ENCODE measurements at places on chromosomes 2 and 18.
A peak's percentile ranks its signal among the peaks of the same experiment; 100 is the strongest.

DNA sequence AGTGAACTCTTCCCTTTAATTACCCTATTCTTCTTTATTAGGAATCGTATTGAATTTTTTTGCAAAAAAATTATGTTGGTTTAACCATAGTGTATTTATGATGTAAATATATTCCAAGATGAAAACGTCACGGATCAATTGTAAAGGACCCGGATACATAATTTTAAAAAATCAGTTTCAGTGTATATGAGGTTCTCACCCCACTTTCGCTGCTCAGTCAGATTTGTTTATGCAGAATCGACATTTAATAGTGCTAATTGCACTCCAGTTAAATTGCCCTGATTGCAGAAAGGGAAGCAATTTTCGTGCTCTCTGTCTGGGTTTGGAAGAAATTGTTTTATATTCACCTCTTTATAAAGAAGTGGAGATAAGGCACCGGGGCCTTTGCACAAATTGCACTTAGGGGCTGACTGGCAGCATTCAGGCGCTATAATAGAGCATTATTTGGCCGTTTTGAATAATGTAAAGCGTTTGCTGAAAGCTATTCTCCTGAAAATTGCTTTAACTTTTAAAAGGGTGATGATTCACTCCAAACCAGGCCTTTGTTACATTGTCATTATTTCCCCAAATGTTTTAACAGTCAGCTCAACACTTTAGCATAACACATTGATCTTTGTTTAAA is 3.0 kb upstream of the SP9 start:
- no peak for DNase-seq

- DNase-seq: no peak
Measured at GRCh38 chr2:36811071-36811470, 114.6 kb downstream of the VIT start.

- DNase-seq: peak; percentile 75
Measured at GRCh38 chr2:202494300-202495229, 118.4 kb downstream of the BMPR2 start.

DNA sequence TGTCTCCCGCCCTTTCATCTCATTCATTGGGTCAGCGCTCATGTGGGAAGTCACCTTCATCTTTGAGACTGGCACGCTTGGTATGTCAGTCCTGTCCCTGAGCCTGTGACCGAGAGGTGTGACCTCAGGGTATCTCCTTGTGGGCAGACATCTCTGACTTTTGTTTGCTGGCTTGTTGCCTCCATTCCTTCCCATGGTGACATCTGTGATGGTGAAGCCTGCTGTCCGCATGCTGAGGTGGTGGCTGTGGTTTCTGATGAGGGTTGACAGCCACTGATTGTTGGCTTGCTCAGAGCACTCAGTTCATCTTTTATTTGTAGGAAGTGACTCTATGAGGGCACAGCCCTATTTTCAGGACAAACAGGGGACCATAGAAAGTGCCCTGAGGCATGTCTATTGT is 139.2 kb downstream of the SLC4A3 start:
- no peak for DNase-seq

DNA sequence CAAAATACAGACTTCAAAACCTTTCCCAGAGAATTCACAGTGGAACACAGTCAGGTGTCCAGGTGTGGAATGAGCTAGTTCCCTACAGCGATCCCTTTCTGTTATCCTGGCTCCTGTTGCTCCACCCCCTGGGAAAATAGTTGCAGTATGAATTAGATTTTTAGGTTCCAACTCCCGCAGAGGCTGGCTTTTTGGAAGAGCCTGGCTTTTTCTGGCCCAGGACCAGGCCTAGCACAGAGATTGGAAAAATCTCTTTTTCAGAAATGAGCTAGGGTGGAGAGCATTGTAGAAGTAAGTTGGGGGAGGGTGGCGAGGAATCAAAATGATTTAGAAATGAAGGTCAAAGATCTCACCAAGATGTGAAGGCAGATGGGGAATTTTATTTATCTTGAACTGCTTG is 27.1 kb downstream of the COL5A2 start:
- no peak for DNase-seq

- no peak for DNase-seq
Measured at GRCh38 chr18:24249716-24250115, 110.9 kb downstream of the CABYR start.

DNA sequence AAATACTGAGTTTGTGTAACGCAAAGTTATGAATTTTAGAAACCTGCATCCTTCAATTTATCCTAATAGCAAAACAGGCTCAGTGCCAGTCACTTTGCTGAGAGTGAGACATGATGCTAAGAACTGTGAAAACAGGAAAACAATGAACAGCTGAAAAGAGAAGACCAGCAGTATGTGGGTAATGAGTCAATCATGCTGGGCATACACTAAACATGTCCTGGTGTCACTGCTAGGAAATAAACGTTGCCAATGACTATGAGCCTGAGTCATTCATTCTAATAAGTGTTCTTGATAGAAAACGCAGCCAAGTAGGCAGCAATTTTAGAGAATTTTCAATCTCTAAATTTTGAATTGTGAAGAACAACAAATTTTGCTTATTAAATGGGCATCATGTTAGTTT is 237.3 kb downstream of the GALR1 start:
- DNase-seq: peak; percentile 17

GRCh38 chr2:139196754-139197153 is 416.6 kb upstream of the NXPH2 start:
- DNase-seq: no peak
